Fibroblast of the aortic adventitia (primary cell): ENCODE measurements at places on chromosomes 1 and 21. TPM values are rescaled to one million over a fixed set of nuclear protein-coding genes. Genes with fewer than 3 reads are reported as not detected.

TMEM125 gene
- total RNA-seq = not detected in 2 replicates

BSND gene
- not detected in 2 replicates for total RNA-seq

PLPP3 gene
- total RNA-seq = 45.7 and 270 TPM in 2 replicates

PRDM16 gene
- 0.98 and 11.3 TPM in 2 replicates for total RNA-seq

PPIAL4G gene
- not detected in 2 replicates for total RNA-seq

AK2 gene
- 155 and 373 TPM in 2 replicates for total RNA-seq

OR2L3 gene
- not detected in 2 replicates for total RNA-seq

CLCA2 gene
- total RNA-seq = 8.8 and 43.2 TPM in 2 replicates

LCA5L gene
- 0.65 and 3.1 TPM in 2 replicates for total RNA-seq

CR1L gene
- not detected in 2 replicates for total RNA-seq

WNT2B gene
- total RNA-seq = 1.8 and 2.4 TPM in 2 replicates

MR1 gene
- total RNA-seq = 18.6 and 21.6 TPM in 2 replicates

PRDX6 gene
- total RNA-seq = 185 and 278 TPM in 2 replicates

SPRR2F gene
- not detected in 2 replicates for total RNA-seq

ARMH1 gene
- 0.41 and 1.7 TPM in 2 replicates for total RNA-seq

CYP4A22 gene
- total RNA-seq = not detected in 2 replicates

IFI44L gene
- 17.7 and 48.7 TPM in 2 replicates for total RNA-seq

TEDDM1 gene
- total RNA-seq = not detected in 2 replicates

FAM163A gene
- total RNA-seq = not detected in 2 replicates

ASPM gene
- 7.5 and 52.4 TPM in 2 replicates for total RNA-seq

GOLPH3L gene
- total RNA-seq = 12.8 and 30.1 TPM in 2 replicates

BCL10 gene
- 36.0 and 44.7 TPM in 2 replicates for total RNA-seq

SMG5 gene
- total RNA-seq = 29.9 and 43.3 TPM in 2 replicates

PADI2 gene
- 0.09 and 0.16 TPM in 2 replicates for total RNA-seq

MATN1 gene
- total RNA-seq = 0.18 and 0.25 TPM in 2 replicates

GALNT2 gene
- total RNA-seq = 29.5 and 68.1 TPM in 2 replicates

RGL1 gene
- total RNA-seq = 55.1 and 100 TPM in 2 replicates

GBP7 gene
- not detected in 2 replicates for total RNA-seq

CR2 gene
- total RNA-seq = not detected in 2 replicates

S100A13 gene
- total RNA-seq = 220 and 296 TPM in 2 replicates

KCNJ9 gene
- 0.08 TPM in 1 of 2 replicates, not detected in the other for total RNA-seq

MPZ gene
- total RNA-seq = 0.09 and 1.2 TPM in 2 replicates

IRF6 gene
- 3.1 TPM in 1 of 2 replicates, not detected in the other for total RNA-seq

PLA2G2D gene
- total RNA-seq = not detected in 2 replicates

FCRL4 gene
- not detected in 2 replicates for total RNA-seq

SLC9C2 gene
- total RNA-seq = not detected in 2 replicates

IL19 gene
- 0.41 TPM in 1 of 2 replicates, not detected in the other for total RNA-seq

NPHS2 gene
- total RNA-seq = not detected in 2 replicates

OR2M7 gene
- total RNA-seq = not detected in 2 replicates

INSRR gene
- 0.08 TPM in 1 of 2 replicates, not detected in the other for total RNA-seq

LCE3B gene
- not detected in 2 replicates for total RNA-seq

ACOT11 gene
- total RNA-seq = 1.1 and 3.9 TPM in 2 replicates

REN gene
- total RNA-seq = not detected in 2 replicates

C8B gene
- total RNA-seq = not detected in 2 replicates

LIN28A gene
- total RNA-seq = not detected in 2 replicates

DIO1 gene
- not detected in 2 replicates for total RNA-seq

CFHR3 gene
- total RNA-seq = not detected in 2 replicates

PKP1 gene
- total RNA-seq = under 0.01 and 0.08 TPM in 2 replicates

OR6K2 gene
- not detected in 2 replicates for total RNA-seq

LRRC53 gene
- not detected in 2 replicates for total RNA-seq

A3GALT2 gene
- not detected in 2 replicates for total RNA-seq

POFUT2 gene
- total RNA-seq = 23.8 and 48.6 TPM in 2 replicates

VWA5B1 gene
- not detected in 2 replicates for total RNA-seq

IGFN1 gene
- under 0.01 and 0.74 TPM in 2 replicates for total RNA-seq

FAM151A gene
- not detected in 2 replicates for total RNA-seq

ADAMTS5 gene
- 4.6 and 24.0 TPM in 2 replicates for total RNA-seq

TIE1 gene
- total RNA-seq = 0.81 and 5.2 TPM in 2 replicates

SLAMF6 gene
- not detected in 2 replicates for total RNA-seq
